ENCODE measurements at places on chromosomes 11 and 22.

GRCh38 chr11:67288452-67289225 is 464 bp upstream of the ANKRD13D start:
- DNase-seq, result peak; percentile 91

DNA sequence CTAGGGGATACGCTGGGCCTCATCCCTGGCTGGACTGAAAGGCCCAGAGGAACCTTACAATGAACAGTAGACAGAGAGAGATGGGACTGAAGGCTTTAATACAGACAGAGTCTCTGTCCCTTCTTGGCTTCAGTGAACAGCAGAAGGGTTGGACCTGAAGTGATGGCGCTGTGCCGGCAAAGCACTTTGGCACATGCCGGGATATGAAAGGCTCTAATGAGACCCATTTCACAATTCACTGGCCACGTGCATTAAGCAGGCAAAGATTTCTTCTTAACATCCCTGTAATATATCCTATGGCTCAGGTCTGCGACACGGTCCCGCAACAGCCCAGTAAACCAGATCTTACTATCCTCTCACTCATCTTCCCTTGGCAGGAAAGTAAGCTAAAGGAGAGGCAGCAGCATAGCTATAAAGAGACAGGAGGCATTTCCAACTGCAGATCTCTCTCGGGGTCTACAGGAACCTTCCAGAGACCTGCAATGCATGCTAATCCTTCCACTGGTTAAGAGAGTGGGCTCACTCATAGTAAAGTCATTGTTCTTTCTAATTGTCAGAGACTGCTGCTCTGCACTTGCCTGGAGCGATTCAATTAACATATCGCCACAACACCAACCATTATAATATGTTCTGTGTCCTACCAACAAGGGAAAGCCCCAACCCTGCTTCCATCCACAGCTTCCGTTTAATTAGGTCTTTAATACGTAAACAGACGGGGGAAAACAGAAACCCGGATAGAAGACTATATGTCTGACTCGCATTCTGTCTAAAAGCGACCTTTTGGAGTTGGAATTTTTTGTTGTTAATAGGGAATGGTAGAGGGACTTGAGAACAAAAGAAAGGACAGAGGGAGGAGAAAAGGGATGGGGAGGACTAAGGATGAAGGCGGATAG is 1179.0 kb downstream of the LRRC4C start:
- DNase-seq, result no peak

GRCh38 chr11:60992842-60993409 is 21.4 kb downstream of the CD6 start:
- DNase-seq, result no peak

DNA sequence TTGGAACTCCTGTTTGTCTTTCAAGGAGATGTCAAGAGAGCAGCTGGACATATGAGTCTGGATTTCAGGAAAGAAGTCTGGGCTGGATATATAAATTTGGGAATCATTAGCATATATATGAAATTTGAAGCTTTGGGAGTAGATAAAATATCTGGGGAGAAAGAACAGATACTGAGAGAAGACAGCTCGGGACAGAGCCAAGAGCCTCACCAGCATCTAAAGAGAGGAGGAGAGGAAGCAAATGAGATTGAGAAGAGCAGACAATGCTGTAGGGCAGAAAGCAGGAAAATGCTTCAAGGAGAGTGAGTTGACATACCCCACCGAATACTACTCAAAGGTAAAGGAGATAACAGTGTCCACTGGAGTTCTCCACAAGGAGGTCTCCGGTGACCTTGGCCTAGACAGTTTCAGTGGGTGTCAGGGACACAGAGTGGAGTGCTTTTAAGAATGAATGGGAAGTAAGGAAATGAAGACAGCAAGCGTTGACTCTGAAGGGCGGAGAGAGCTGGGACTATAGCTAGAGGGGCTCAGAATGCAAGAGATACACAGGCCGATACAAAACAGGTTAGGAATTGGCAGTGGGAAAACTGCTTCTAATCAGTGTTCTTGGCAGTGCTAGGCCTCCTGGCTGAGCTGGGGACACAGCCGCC is 862 bp downstream of the APBB1 start:
- DNase-seq, result no peak

DNA sequence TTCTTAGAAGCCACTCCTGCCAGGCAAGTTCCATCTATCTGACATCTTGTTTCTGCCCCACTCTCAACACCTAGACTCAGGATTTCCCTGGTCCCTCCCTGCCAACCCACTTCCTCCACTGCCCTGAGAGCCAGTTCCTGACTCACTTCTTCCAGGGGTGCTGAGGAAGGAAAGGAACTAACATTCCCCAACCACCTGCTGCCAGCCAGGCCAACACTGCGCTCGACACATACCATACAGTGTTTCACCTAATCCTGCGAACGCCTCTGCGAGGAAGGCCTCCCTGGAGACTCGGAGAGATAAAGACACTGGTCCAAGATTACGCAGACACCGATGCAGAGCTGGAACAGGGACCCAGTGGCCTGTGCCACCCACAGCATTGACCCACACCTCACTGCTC is 40.2 kb downstream of the MICAL3 start:
- DNase-seq, result no peak

GRCh38 chr11:61049063-61049377 is 53.3 kb upstream of the CD5 start:
- no peak for DNase-seq

GRCh38 chr22:38316364-38317121 is 690 bp downstream of the CSNK1E start:
- peak; percentile 37 for DNase-seq

DNA sequence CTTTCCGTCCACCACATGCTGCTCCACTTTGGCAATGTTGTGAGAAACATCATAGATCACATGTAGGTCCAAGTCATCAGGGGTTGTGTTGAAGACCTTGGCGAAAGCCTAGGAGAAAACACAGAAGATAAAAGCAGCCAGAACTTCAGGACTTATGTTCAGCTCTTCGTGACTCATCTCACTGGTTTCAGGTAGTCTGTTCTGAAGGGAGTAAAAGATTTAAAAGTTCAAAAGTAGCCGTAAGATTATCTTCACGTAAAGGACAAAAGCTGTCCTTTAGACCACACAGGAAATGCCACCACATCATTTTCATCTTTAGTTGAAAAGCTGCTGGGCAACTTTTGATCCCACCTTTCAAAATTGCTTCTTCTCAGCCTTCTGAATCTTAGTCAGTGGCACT is 16.9 kb downstream of the RTCB start:
- DNase-seq, result no peak

DNA sequence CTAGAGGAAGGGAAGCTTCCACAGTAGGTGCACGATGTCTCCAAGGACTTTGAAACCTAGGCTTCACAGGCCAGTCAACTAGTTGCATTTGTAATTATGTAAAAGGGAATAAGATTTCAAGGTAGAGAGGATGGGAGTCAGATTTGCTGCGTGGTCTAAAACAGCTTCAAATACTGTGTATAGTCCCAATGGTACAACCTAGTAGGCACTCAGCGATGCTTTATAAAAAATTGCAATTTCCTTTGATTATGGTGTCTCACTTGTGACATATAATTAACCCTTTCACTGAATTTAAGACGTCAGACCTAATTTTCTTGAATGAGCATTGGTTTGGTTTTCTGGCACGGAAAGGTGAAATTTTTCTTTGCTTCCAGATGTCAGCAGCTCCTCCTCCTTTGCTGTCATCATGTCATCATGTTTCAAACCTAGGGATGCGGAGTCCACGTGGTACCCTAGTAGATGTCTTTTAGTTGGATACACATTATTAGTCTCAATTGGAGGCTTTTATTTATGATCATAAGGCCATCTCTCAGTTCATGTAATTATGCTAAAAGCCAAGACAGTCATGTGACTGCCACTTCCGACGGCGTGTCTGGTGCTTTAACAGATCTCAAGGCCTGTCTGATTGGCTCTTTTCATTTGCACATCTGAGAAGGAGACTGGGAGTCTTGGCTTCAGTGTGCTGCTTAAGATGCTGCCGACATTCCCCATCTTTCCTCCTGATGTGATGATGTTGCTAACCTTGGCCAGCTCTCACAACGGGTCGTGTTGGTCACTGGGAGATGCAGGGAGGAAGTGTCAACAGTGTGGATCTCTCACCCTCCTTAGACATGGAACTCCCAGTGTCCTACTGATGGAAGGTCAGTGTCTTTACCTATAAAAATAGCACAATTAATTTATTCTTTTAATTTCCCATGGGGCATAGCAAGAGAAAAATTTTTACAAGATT is 134.0 kb downstream of the HIPK3 start:
- DNase-seq, result no peak

DNA sequence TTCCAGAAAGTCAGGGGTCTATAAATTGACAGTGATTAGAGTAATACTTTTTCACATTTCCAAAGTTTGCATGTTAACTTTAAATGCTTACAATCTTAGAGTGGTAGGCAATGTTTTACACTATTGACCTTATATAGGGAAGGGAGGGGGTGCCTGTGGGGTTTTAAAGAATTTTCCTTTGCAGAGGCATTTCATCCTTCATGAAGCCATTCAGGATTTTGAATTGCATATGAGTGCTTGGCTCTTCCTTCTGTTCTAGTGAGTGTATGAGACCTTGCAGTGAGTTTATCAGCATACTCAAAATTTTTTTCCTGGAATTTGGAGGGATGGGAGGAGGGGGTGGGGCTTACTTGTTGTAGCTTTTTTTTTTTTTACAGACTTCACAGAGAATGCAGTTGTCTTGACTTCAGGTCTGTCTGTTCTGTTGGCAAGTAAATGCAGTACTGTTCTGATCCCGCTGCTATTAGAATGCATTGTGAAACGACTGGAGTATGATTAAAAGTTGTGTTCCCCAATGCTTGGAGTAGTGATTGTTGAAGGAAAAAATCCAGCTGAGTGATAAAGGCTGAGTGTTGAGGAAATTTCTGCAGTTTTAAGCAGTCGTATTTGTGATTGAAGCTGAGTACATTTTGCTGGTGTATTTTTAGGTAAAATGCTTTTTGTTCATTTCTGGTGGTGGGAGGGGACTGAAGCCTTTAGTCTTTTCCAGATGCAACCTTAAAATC is 5.3 kb downstream of the MALAT1 start:
- DNase-seq, result no peak

GRCh38 chr22:47154621-47155081 is 392.2 kb downstream of the TBC1D22A start:
- DNase-seq, result no peak

GRCh38 chr11:100562128-100562527 is 125.0 kb upstream of the ARHGAP42 start:
- DNase-seq, result no peak

GRCh38 chr11:108775324-108775723 is 110.5 kb downstream of the DDX10 start:
- DNase-seq, result no peak

GRCh38 chr11:22479208-22479607 is 141.0 kb downstream of the SLC17A6 start:
- DNase-seq, result no peak

DNA sequence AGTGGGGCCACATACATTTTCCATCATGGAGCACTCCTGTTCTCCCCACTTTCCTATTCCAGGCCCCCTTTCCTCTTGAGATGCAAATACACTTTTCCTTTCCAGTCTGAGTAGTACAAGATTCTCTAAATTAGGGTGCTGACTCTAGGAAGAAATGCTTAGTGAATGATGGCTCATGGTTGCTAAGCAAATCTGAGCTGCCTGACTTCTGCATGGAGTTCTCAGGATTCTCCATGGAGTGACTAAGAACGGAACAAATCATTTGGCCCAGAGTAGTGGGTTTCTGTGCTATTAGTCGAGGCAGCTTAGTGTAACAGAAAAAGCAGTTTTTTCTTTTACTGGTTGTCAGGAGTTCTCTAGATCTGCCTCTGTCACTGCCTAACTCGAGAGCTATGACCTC is 65.4 kb upstream of the NTM start:
- DNase-seq, result no peak

- no peak for DNase-seq
Measured at GRCh38 chr11:69781241-69781640, 6.1 kb upstream of the FGF4 start.

- no peak for DNase-seq
Measured at GRCh38 chr11:104764710-104765045, 133.6 kb downstream of the CASP12 start.

GRCh38 chr11:61331651-61332050 is 1.3 kb downstream of the DDB1 start:
- DNase-seq, result no peak

- peak; percentile 89 for DNase-seq
Measured at GRCh38 chr11:1827095-1827813, 7.5 kb upstream of the SYT8 start.

- DNase-seq, result peak; percentile 71
Measured at GRCh38 chr11:113591117-113591516, 115.0 kb downstream of the TMPRSS5 start.

- peak; percentile 9 for DNase-seq
Measured at GRCh38 chr11:46290598-46291309, 13.3 kb downstream of the CREB3L1 start.

- no peak for DNase-seq
Measured at GRCh38 chr11:133414506-133414905, 117.8 kb downstream of the OPCML start.

DNA sequence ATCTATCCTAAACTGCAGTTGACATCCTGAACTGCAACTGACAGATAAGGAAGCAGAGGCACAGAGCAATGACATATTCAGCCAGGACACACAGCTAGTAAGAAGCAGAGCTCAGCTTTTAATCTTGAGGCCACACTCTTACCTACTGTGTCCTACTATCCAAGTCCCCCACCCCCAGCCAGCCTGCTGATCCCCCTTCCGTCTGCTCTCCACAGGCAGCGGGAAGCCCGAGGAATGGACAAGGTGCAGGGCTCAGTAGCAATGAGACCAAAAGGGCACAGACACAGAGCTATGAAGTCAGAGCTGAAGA is 4.3 kb downstream of the POLR3H start:
- DNase-seq, result no peak

GRCh38 chr22:47996446-47996857 is 1234.0 kb downstream of the TBC1D22A start:
- no peak for DNase-seq

GRCh38 chr11:20114588-20114987 is 45.7 kb downstream of the DBX1 start:
- DNase-seq, result no peak

- DNase-seq, result no peak
Measured at GRCh38 chr11:69018924-69019323, 5.9 kb upstream of the MRGPRF start.

DNA sequence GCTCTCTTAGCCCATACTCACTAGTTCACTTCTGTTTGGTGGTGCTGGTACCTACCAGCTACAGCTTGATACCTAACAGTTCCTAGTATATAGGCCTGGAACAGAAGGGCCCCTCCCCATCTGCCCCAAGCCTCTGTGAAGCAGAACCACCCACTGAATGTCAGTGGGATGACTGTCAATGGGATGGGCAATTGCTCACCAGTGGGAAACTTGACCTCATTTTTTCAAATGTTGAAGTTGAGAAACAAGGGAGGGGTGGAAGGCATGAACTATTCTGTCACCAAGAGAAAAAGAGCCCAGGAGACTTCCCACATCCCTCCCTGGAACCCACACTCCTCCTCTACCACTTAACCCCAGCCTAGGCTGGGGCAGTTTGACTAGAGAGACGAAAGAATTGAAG is at the start of gene NLRP10:
NLRP10 (minus strand) TSS at position 62 of the 400 bp plus-strand sequence. CDS start 1,952 bp downstream, outside the sequence.
- no peak for DNase-seq

Data from COR-L47 (cell line).